Memory B cell (primary cell): ENCODE measurements at places on chromosomes 5 and 9.
A peak's percentile ranks its signal among the peaks of the same experiment; 100 is the strongest.

- no peak for DNase-seq
These were observed 73.1 kb downstream of the FOXB2 start for GRCh38 chr9:77092536-77092935.

- DNase-seq, result no peak
These were observed 169.7 kb downstream of the NFIB start for GRCh38 chr9:14144215-14144614.

GRCh38 chr5:150500328-150500841 lies 7.5 kb upstream of the NDST1 start:
- no peak for DNase-seq

GRCh38 chr5:54795284-54795683 lies 190.1 kb downstream of the ESM1 start:
- no peak for DNase-seq

GRCh38 chr9:134641173-134641989 lies at the start of gene COL5A1:
Gene COL5A1, plus strand, starts transcription at chr9:134641803. Its CDS starts 385 bp downstream, at chr9:134642188.
- no peak for DNase-seq

- no peak for DNase-seq
These were observed 204.3 kb downstream of the DMRTA1 start for GRCh38 chr9:22650946-22651345.

DNA sequence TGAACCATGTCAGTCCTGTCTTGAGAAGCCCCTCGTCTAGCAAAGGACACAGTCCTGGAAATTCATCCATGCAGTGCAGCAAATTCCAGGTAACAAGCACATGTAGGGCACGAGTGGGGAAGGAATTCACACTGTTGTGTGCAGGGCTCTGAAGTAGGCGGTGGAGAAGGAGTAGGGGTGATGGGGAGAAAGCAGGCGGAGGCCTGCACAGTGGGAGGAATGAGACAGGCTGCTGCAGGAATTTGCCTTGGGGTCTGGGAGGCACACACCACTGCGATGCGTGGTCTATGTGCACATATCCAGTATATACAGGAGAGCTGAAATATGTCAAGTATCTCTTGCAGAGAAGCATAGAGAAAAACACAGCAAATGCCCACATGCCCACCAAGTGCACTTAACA lies 249.2 kb upstream of the IRX2 start:
- no peak for DNase-seq

- peak; percentile 32 for DNase-seq
These were observed 136.1 kb upstream of the CLINT1 start for GRCh38 chr5:157994906-157995519.

DNA sequence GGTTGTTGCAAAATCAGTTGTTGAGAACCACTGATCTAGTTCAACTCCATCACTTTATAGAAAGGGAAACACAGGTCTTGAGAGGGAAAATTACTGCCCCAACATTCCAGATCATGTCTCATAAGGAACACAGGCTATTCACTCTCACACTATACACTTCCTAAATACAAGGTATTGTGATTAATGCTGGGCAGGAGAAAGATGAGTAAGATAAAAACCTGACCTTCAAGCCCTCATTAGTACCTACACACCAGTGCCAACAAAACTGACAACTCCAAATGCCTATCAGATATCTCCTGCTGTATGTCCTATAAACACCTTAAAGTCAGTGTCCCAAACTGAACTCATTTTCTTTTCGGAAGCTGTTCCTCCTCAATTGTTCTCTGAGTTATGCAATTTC lies 8.2 kb downstream of the GNE start:
- DNase-seq, result no peak

DNA sequence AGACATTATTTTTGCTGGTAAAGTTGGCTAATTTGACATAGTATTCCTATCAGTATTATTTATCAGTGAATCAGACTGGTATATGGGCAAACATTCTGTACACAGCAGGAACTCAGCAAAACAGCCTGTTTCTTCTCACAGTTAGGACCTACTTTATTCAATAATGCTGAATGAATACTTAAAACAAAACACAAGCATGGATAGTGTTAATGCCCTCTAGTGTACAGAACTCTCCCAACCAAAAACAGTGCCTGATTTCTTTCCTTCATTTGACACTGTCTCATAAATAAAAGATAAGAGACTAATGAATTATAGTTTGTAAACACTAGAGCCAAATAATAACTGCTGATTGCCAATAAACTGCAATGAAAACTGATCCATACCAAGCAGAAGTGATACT lies 1113.3 kb downstream of the PTPRD start:
- no peak for DNase-seq

GRCh38 chr5:99675974-99676373 lies 747.2 kb upstream of the CHD1 start:
- no peak for DNase-seq

DNA sequence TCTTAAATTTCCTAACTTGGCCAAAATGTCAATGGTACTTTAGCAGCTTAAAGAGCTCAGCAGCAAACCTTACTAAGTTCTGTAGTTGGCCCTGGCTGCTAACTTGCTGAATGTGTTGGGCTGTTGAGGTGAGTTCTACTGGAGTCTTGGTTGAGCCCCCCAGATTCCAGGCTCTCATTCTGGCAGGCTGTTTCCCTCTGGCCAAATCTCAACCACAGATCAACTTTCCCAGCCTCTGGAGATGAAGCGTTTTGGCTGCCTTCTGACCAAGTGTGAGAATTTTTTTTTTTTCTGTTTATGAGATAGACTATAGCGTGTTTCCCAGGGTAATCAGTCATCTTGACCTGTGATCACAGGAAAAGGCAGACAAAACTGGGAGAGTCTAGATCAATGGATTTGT lies 343.7 kb downstream of the EBF1 start:
- no peak for DNase-seq

GRCh38 chr5:92544036-92544435 lies 1037.0 kb downstream of the NR2F1-AS1 start:
- DNase-seq, result no peak

GRCh38 chr9:129617167-129617566 lies 3.7 kb downstream of the C9orf50 start:
- DNase-seq, result no peak

- no peak for DNase-seq
These were observed 118.4 kb downstream of the INSYN2B start for GRCh38 chr5:169861934-169862333.

DNA sequence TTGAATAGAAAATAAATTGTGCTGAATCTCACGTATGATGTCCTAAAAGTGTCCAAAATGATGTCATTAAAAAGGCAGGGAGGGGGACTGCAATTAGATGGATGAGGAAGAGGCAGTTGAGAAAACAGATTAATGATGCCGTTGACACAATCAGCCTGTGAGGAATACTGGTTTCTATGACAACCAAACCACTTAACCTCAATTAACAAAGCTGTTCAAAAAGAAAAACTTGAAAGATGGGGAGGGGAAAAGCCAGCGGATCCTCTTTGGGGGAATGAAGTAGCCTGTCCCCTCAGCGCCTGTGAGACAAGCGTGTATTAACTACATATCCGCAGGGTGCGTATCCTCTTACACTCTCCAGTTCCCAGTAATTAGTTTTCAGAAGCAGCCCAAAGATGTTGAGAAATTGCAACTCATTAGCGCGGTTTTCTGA lies 160.7 kb downstream of the TTC39B start:
- DNase-seq, result no peak

GRCh38 chr5:35671541-35672295 lies 54.1 kb downstream of the SPEF2 start:
- DNase-seq, result no peak

DNA sequence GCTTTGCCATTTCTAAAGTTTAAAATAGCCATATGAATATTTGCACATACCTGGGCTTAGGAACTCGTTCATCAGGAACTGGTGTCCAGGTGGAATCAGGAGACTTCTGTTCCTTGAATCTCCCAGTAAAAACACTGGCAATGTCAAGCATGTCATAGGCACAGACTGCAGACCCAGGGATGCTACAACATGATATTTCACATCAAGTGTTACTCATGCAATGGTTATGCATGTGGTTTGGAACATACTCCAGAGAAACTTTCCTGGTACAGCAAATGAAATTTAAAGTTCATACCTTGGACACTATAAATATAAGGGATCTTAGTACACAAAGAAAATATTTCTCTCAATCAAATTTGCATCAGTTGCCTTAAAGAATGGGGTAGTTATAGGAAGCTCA lies 92.2 kb downstream of the SEMA6A start:
- no peak for DNase-seq
